ENCODE measurements at places on chromosomes 16 and 17.

DNA sequence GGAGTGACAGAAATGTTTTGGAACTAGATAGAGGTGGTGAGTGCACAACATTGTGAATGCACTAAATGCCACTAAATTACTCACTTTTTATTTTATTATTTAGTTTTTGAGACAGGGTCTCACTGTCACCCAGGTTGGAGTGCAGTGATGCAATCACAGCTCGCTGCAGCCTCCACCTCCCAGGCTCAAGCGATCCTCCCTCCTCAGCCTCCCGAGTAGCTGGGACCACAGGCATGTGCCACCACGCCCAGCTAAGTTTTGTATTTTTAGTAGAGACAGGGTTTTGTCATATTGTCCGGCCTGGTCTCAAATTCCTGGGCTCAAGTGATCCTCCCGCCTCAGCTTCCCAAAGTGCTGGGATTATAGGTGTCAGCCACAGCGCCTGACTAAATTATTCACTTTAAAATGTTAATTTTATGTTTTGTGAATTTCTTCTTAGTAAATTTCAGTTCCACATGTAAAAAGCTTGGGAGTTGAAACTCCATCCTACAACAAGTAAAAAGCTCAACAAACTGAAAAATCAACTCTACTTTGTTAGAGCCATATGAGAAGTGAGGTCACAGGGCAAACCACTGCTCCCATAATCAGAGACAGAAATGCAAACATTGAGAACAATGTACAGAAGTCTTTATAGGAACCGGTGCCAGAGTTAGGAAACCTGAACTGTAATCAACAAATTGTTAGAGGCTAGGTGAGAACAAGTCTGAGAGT is 13.8 kb upstream of the SLC5A10 start:
- DNase-seq, result no peak

GRCh38 chr16:1042866-1043265 is 29.7 kb upstream of the SSTR5 start:
- DNase-seq, result peak; percentile 23

DNA sequence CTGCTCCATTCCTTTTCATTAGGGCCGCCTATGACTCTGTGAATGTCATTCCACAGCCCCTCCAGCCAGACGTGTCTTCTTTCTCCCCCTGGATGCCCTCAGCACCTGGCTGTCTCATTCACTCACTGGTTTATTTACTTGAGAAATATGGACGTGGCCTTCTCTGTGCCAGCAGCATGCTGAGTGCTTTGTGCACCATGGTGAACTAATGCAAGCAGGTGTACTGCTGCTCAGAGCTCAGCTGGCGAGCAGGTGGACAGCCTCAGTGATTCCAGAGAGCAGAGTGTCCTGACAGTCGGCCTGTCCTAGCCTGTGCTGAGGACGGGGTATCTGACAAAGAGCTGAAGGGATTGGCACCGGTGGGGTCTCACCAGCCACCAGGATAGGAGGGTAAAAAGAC is 96.7 kb downstream of the GNAO1 start:
- DNase-seq, result peak; percentile 65

- DNase-seq, result no peak
These were observed 14.0 kb downstream of the PRSS54 start for GRCh38 chr16:58280846-58281301.

All from DMS153 (cell line).